ENCODE measurements at places on chromosomes 4 and X.

GRCh38 chrX:133376422-133376821 is 38.9 kb downstream of the GPC4 start:
- DNase-seq, result no peak

GRCh38 chr4:40238700-40239548 is 42.1 kb downstream of the RHOH start:
- peak; percentile 73 for DNase-seq

- no peak for DNase-seq
These were observed 87.3 kb downstream of the PRSS12 start for GRCh38 chr4:118265312-118266144.

DNA sequence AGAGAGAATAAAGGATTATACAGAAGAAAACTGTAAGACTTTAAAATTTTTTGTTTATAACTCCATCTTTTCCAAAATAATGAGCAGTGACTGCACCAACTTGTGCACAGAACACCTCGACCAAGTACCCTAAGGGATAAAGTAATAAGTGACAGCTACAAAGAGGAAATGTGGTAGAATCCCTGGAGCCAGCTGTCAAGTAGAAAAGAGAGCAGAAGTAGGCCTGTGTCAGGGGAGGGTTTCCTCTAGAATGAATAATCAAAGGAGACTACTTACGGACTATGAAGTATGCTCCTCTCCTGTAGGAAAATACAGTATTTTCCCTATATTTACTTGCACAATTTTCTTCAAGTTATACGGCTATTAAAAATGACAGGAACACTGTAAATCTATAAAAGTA is 1.2 kb downstream of the EIF1AX start:
- no peak for DNase-seq

DNA sequence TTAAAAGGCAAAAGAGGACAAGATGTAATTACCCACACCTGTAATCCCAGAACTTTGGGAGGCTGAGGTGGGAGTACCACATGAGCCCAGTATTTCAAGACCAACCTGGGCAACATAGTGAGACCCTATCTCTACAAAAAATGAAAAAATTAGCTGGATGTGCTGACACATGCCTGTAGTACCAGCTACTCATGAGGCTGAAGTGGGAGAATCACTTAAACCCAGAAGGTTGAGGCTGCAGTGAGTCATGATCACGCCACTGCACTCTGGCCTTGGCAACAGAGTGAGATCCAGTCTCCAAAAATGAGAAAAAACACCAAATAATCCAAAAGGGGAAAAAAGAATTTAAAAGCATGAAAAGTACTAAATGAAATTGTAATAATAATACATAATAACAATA is 30.8 kb downstream of the NR0B1 start:
- DNase-seq, result no peak
